ENCODE measurements at places on chromosomes 3 and 15.

GRCh38 chr3:196931828-196932587 is 10.3 kb downstream of the NCBP2 start:
- DNase-seq = no peak

DNA sequence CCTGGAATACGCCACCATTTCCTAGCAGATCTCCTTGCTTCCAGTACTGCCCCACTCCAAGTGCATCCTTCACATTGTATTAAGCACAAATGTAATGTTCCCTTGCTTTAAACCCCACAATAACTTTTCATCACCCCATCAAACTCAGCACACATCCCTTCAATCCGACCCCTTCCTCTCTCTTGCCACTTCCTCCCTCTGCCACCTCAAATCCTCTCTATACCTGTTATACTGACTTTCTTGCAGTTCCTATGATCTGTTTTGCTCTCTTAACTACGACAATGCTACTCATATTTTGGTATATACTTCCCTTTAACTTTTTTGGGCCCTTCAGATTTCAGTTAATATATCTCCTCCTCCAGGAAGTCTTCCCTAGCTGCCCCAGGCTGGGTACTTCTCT is 14.1 kb downstream of the PARL start:
- no peak for DNase-seq

GRCh38 chr3:35707904-35708303 is 68.6 kb downstream of the ARPP21 start:
- DNase-seq = no peak

GRCh38 chr15:69807721-69808120 is 290.0 kb downstream of the TLE3 start:
- no peak for DNase-seq

GRCh38 chr3:106204160-106204868 is 335.5 kb upstream of the CBLB start:
- no peak for DNase-seq

DNA sequence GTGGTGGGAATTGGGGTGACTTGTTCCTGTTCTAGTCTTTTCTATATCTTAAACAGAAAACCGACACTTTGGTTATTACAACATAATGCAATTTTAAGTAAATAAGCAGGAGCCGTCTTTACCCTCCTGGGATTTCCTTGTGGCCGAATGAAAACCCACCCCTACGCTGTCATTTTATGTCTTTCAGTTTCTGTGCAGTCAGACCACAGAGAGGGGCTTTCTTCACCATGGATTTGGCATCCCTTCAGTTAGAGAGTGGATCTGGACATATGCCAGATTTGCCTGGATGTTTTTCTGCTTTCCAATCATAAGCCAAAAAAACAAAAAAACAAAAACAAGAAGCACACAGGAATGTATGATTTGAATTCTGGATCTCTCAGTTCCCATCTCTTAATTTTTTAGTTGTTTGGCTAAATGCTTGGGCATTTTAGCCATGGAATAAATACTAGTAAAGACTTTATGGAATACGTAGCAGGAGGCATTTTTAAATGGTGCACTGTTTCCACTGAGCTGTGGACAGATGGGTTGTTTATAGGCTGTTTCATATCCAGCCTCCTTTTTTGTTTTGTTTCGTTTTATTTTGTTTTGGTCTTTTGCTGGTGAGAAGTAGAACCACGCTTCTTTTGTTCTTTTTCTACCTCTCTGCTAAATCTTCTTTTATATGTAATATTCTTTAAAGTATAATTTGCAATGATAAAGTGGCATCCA is 272.9 kb downstream of the FEZF2 start:
- DNase-seq = no peak

GRCh38 chr15:42159381-42160015 is 3.1 kb upstream of the PLA2G4F start:
- peak; percentile 27 for DNase-seq

DNA sequence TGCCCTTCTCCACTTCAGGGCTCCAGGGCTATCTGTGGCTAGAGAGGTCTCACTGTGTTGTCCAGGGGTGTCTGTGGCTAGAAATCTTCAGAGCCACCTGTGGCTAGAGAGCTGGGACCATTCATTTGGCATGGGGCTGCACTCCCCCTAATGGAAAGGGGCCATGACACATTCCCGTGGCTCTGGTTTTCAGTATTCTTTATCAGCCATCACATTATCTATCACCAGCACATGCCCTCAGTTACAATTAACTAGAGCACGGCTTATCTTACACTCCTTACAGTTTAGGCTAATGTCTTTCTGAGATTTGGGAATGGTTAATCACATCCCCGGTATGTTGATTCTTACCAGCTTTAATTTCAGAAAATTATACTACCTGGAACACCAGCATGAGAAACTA is 128.6 kb downstream of the RORA start:
- DNase-seq = no peak

GRCh38 chr3:136305879-136306278 is 55.7 kb downstream of the PCCB start:
- no peak for DNase-seq

DNA sequence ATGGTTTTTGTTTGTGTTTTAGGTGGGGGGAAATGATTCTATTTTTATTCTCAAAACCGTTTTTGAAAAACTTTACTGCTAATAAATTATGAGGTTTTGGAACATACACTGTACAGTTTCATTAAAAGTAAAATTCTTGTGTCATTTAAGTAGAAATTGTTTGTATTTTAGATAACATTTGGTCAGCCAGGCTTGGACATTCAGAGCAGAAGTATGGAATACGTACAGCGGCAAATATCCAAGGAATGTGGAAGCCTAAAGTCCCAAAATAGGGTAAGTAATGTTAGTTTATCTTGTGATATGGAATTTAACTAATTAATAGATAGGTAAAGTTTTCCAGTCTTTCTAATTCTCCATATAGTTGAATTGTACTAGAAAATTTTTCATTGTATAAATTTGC is 96.6 kb downstream of the SPRED1 start:
- no peak for DNase-seq

GRCh38 chr3:133943639-133944141 is 48.0 kb upstream of the RAB6B start:
- DNase-seq = no peak

DNA sequence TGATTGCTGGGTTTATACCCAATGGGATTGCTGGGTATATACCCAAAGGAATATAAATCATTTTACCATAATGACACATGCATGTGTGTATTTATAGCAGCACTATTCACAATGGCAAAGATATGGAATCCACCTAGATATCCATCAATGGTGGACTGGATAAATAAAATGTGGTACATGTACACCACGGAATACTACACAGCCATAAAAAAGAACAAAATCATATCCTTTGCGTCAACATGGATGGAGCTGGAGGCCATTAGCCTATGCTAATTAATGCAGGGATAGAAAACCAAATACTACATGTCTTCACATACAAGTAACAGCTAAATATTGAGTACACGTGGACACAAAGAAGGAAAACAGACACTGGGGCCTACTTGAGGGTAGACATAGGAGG is 22.6 kb downstream of the MNS1 start:
- DNase-seq = no peak

DNA sequence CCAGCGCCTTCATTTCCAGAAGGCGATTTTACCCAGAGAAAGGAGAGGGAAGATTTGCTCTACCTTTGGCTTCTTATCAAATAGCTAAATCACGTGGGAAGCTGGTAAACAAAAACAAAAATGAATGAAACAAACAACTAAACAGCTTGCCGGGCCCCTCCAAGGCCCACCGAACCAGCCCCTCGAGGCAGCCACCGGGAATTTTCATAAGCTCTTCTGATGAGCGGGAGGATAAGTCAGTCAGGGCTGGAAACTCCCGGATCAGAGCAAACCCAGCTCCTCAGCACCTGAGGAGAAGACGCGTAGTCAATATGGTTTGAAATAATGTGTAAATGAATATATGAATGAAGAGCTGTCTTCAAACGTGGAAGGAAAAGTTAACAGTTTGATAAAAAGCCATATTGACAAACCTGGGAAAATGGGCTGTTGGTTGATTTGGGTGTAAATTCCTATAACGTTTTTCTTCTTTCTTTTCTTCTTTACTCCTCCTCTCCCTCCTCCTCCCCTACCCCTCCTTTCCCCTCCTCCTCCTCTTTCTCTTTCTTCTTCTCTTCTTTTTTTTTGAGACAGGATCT is 10.7 kb downstream of the RPLP1 start:
- DNase-seq = no peak

GRCh38 chr3:24773798-24774197 is 279.1 kb upstream of the THRB start:
- peak; percentile 32 for DNase-seq

DNA sequence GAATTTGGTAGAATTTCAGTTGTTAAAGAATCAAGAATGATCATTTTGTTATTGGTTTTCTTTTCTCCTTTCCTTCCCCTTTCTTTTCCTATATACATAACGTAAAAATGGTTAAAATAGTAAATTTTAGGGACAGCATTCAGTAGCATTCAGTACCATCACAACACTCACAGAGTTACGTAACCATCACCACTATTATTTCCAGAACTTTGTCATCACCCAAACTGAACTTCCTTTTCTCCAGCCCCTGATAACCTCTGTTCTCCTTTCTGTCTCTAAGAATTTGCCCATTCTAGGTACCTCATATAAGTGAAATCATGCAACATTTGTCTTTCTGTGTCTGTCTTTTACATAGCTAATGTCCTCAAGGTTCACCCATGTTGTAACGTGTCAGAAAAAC is 165.3 kb downstream of the AKAP13 start:
- DNase-seq = no peak

DNA sequence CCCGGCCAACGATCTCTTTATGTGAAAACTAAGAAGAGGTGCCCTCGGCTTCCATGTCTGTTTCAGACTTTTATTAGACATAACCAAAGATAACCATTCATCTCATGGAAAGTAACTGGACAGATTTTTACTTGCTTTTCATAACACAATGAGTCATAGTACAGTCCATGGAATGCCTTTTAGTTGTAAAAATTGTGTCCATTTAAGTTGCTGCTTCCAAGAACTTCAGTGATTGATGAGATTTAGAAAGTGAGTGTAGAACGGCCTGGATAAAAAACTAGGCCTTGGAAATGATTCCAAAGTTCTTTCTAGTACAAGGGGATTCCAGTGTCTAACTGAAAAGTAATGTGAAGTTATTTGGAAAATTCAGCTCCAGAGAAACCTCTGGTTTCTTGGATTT is 10.8 kb downstream of the EIF2AK4 start:
- no peak for DNase-seq

GRCh38 chr3:59319442-59319841 is 269.6 kb upstream of the CFAP20DC start:
- DNase-seq = no peak

All from ovary (tissue), 10 donors.